ENCODE measurements at places on chromosomes 7 and 10.
A peak's percentile ranks its signal among the peaks of the same experiment; 100 is the strongest.

DNA sequence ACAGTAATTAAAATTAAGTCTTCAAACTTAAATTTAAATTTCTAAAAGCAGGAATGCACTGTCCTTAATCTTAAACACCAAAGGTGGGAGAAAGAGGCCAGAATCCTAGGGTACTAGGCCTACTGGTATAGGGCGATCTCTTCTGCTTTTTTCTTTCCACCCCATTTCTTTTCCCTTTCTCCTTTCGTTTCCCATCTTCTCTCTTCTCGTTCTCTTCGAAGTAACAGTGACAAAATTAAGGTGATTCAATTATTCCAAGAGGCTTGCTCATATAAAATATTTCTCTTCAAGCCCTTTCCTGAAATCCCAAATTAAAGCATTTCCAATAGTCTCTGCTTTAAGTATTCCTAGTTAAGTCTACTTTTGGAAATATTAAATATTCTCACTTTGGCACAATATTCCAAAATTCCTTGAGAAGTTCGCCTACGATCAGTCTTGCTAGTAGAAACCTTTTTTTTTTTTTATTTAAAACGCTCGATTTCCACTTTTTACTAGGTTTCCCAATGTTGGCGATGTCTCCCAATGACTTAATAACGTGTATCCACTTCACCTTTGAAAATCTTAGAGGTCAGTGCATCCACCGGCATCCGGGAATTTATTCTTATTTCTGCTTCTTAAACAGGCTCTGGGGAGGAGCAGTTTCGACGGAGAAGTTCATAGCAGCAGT is 765 bp upstream of the LCOR start:
- no peak for DNase-seq

GRCh38 chr10:69895759-69896158 is 94.1 kb downstream of the COL13A1 start:
- DNase-seq = no peak

DNA sequence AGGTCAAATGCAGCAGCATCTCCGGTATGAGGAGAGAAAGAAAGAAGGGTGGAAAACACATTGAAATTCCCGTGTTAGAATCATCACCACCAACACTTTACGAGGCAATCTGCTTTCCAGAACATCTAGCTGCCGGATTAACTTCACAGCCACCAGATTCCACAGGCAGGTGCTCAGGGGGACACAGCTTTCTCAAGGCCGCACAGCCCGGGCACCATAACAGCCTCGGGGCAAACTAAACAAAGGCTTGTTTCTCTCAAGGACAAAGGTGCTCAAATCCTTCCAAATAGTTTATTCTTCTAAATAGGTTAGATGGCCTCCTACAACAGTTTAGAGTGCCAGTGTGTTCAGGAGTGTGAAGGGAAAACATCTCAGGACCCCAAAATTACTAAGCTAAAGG is 156.3 kb downstream of the DIP2C start:
- DNase-seq = no peak

DNA sequence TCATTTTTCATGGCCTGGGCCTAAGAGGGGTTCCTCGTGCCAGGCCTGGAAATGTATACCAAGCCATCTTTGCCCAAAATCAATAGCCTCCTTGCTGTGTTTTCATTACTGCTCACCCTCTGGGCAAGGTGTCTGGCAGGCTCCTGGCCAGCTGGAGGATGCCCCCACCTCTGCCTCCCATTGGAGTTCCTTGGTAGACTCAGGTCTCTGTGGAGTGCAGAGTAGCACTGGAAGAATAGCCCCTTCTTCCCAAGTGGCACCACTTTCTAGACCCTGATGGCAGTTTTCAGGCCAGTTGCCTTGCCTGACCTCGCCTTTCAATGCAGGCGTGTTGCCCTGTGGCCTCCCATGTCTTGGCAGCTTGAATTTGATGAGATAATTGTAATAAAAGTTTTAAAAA is 55.7 kb upstream of the AQP1 start:
- no peak for DNase-seq

DNA sequence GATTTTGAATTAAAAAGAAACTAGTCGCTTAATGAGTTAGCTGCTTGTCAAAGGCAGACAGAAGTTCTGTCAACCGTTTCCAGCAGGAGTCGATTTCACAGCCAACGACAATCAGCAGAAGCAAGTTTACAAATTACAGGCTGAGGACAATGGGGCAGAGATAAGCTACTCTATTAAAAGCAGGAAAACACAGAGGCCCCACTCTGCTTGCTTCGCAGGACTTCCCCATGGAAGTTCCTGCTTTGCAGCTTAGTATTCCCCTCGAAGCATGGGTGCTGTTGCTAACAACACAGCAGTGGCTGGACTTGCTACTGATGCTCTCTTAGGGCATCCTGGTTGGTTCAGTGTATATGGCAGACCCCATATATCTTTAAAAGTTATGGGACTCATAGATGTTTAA is 50.8 kb upstream of the KLF6 start:
- no peak for DNase-seq

DNA sequence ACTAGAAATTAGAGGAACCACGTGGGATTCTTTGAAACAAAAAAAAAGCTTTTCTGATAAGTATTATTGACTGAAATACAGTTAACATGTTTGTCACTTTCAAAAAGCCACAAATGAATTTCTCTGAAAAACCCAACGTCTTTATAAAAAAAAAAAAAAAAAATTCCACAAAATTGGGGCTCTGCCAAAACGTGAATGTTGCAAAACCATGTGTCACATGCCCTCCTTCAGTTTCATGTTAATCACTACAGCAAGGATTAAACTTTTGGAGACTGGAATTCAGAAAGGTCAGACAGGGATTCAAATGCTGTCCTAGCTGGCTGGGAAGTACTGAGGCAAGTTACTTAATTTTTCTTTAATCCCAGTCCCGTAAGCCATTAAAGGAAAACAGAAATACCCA is 278.0 kb upstream of the KLF14 start:
- DNase-seq = peak; percentile 55

- peak; percentile 97 for DNase-seq
Measured at GRCh38 chr7:155298834-155299534, 1.3 kb downstream of the INSIG1 start.
